Dermis microvascular lymphatic vessel endothelial cell (primary cell): ENCODE measurements at places on chromosomes 1 and 21. TPM values are rescaled to one million over a fixed set of nuclear protein-coding genes. Genes with fewer than 3 reads are reported as not detected.

Gene ATP6V1G3
- 0.25 TPM in 1 of 2 replicates, not detected in the other for total RNA-seq

Gene MTR
- 28.8 and 30.6 TPM in 2 replicates for total RNA-seq

Gene DHX9
- total RNA-seq: 142 and 161 TPM in 2 replicates

Gene KRTAP19-3
- total RNA-seq: not detected in 2 replicates
